Activated CD4-positive, alpha-beta T cell treated with anti-CD3 and anti-CD28 coated beads, Interleukin-2, amount 50 U/mL, for 4 hours (primary cell): ENCODE measurements at places on chromosomes 12 and 14.

GRCh38 chr12:14795028-14795448 lies 8.2 kb downstream of the WBP11 start:
- DNase-seq = no peak

GRCh38 chr14:34212172-34212929 lies 249.7 kb downstream of the SPTSSA start:
- DNase-seq = no peak

GRCh38 chr12:15928870-15929571 lies 17.9 kb downstream of the DERA start:
- DNase-seq = no peak

- no peak for DNase-seq
These were observed 396.5 kb downstream of the RAD51B start for GRCh38 chr14:68216079-68216478.
